ENCODE measurements at places on chromosomes 13 and 19.

GRCh38 chr19:10333758-10334587 is 644 bp upstream of the RAVER1 start:
- DNase-seq, result no peak

GRCh38 chr13:91776611-91777193 is 378.3 kb downstream of the GPC5 start:
- no peak for DNase-seq

- no peak for DNase-seq
These were observed 174.8 kb downstream of the LACC1 start for GRCh38 chr13:44054525-44054924.

- no peak for DNase-seq
These were observed 287.0 kb upstream of the SGCG start for GRCh38 chr13:22893777-22894176.

- no peak for DNase-seq
These were observed 7.2 kb downstream of the RAB20 start for GRCh38 chr13:110554227-110554836.

- no peak for DNase-seq
These were observed 65.7 kb upstream of the ATP12A start for GRCh38 chr13:24614306-24615080.

DNA sequence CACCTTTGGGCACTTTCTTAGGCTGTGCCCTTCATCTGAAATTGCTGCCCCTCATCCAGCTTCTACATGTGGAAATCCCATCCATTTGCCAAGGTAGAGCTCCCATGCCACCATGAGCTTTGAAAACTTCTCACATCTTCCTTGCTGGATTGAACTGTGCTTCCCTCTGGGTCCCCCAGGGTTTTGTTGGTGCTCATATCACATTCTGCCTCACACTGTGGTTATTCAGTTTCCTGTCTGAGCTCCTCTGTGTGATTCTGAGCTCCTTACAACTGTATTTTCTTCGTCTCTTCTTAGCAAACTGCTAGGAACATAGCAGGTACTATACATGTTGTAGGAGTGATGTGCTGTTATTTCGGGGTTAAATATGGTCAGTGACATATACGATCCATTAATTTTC is 74.9 kb upstream of the KL start:
- no peak for DNase-seq

GRCh38 chr13:95456815-95457214 is 95.7 kb upstream of the CLDN10 start:
- DNase-seq, result no peak

DNA sequence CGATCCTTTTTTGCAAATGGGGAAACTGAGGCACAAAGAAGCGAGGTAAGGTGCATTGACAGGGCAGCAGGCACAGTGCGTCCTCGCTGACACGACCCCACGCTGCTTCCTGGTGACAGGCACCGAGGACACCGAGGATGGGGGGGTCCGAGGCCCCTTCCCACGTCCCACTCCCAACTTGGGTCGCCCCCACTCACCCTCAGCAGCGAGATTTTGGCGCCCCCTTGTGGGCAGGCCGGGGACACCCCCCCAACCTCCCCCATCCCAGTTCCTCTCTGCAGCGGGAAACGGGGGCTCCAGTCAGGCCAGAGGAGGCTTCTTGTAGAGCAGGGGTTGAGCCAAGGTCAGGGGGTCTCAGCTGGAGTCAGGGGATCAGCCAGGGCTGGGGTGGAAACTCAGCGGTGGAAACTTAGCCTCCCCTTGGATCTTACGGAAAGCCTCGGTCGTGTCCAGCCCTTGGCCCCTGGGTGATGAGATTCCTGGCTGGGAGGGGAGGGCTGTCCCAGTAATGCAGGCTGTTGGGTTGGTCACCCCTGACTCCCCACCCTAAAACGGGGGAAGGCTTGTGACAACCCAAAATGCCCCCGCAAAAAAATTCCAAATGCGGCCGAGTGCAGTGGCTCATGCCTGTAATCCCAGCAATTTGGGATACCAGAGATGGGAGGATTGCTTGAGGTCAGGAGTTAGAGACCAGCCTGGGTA is 8.2 kb downstream of the SMIM24 start:
- DNase-seq, result no peak

GRCh38 chr19:52345162-52345561 is 9.1 kb downstream of the ZNF610 start:
- no peak for DNase-seq

- DNase-seq, result no peak
These were observed 48.6 kb downstream of the UBL3 start for GRCh38 chr13:29801737-29802305.

DNA sequence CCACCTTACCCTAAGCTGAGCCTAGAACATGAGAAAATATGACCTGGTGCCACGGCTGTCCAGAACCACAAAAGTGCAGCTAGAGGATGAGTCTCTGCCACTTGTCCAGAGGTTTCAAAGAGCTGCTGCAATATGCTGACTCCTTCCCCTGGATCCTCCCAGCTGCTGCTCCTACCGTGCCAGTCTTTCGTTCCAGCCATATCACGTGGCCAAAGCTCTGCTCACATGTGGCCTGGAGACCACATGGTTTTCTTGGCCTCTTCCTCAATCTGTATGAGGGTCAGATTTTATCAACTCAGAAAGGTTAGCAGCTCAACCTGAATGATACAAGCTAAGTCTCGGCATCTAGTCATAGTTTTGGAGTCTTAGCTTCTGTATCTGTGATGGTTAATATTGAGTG is 3.2 kb upstream of the SACS start:
- DNase-seq, result no peak

GRCh38 chr19:409516-410242 is 732 bp upstream of the C2CD4C start:
- no peak for DNase-seq

- no peak for DNase-seq
These were observed 31.0 kb upstream of the KATNAL1 start for GRCh38 chr13:30338331-30338851.

- no peak for DNase-seq
These were observed 7.3 kb downstream of the IFNL3 start for GRCh38 chr19:39237200-39238184.

DNA sequence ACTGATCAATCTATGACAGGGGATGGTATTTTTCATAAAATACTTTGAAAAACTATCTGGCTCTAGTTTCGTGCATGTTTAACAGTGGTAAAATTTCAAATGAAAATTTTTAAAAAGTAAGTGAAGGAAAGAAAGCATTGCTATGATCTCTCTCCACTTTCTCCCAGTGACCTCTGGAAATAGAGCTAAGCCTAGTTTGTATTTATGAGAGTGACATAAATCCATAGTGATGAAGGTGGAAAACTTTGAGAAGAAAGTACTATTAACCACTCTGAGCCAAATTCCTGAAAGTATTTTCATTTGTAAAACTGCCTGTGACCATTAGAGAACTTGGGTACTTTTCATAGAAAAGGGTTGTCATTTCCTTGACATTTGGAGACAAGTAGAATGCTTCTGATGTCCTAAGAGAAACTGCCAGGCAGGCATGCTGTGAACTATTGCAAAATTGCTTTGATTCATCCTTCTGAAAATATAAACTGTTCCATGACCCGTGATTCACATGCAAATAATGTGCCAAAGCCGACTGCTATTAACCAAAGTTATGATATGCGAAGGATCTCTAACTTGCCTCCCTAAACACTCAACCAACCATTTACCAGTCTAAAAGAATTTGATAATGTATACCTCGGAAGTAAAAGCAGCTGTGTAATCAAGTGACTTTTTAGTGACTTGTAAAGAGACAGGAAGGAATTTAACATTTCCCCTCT is 133.2 kb downstream of the VWA8 start:
- no peak for DNase-seq

- DNase-seq, result no peak
These were observed 321.8 kb upstream of the NBEA start for GRCh38 chr13:34620074-34620850.

DNA sequence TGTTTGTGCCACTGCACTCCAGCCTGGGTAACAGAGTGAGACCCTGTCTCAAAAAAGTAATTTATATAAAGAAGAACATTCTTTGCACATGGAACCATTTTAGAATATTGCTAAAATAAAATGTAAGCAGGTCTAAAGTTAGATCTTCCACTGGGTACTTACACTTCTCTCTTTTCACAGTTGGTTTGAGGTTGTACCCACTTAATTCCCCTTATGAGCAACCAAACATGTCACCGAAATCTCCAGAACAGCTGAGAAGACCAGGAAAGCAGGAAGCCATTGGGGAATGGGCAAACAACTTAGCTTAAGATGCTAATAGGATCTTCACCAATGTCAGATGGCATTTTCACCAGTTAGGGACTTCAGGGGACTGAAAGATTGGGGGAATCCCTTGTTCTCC is 18.8 kb downstream of the NLRP4 start:
- no peak for DNase-seq

DNA sequence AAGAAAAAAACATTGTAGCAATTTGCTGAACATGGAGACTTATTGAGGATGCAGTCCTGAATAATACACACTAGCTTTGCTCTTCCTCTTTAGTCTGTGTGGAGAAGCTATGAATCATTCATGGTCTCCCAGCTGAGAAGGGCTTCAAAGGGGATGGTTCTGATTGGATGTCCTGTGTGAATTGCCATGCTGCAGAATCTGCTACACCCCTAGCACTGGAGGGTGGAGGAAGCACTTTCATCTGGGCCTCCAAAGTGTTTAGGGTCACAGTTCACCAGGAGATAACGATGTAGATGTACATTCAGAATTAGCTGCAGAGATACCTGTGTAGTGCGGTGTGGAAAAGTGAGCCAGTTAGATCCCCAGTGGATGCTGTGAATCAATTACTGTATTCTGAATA is 321.1 kb upstream of the EDNRB start:
- DNase-seq, result no peak
